ENCODE measurements at places on chromosomes 5 and 9. TPM values are rescaled to one million over a fixed set of nuclear protein-coding genes. Genes with fewer than 3 reads are reported as not detected.
A peak's percentile ranks its signal among the peaks of the same experiment; 100 is the strongest.

PLPP7 gene
- total RNA-seq = 0.21 TPM

GRCh38 chr5:81161012-81161601, 72.0 kb upstream of the CKMT2 start:
- DNase-seq = no peak

RAD17 gene
- total RNA-seq = 28.0 TPM

GRCh38 chr5:61806491-61807020, 474.5 kb downstream of the ZSWIM6 start:
- DNase-seq = no peak

DNA sequence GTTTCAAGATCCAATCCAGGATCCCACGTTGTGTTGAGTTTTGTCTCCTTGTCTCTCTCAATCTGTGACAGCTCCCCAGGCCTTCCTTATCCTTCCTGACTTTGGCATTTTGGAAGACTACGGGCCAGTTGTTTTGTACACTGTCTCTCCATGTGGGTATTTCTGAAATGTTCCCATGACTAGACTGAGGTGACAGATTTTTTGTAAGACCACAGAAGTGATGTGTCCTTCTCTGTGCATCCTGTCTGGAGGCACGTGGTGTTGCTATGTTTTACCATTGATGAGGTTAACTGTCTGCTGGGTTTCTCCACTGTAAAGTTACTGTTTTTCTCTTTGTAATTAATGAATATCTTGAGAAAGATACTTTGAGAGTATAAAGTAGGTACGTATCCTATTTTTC, 15.7 kb upstream of the PDZD2 start:
- DNase-seq = no peak

RCL1 gene
- 36.3 TPM for total RNA-seq

CKMT2 gene
- not detected for total RNA-seq

DNA sequence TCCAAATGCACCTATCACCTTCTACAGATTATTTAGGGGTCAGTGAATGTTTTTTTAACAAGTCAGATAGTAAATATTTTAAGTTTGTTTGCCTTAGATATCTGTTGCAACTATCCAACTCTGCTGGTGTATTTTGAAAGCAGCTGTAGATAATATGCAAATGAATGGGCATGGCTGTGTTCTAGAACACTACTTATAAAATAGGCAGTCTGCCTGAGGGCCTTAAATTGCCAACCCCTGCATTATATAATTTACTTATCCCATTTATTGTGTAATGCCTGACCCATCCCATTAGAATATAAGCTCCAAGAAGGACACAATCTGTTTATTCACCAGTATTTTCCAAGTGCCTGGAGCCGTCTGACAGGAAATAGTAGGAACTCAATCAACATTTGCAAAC, 149.0 kb downstream of the TTC39B start:
- DNase-seq = no peak

IFNB1 gene
- not detected for total RNA-seq

MAST4 gene
- total RNA-seq = 5.4 TPM

DNA sequence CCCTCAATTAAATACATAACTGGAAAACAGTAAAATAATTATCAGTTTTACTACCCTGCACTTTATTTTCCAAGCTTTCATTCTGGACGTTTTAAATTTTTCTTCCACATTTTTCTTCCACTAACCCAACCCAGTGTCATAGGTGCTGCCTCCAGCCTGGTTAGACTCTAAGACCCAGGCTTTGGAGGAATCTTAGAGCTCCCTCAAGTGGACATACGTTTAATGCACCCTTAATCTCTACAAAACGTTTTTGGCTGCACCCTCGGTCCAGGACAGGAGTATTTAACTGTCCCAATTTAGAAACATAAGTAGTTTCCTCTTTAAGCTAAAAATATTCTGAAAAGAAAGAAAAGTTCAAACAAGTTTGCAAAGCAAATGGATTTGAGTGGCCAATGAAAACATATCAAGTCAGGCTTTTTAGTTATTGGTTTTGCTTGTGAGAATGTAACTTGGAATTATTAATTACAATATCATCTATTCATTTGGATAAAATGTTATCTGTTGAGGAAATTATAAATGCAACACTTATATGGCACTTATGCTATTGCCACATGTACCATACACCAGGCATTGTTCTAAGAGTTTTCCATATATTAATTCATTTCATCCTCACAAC, 38.9 kb downstream of the CDH6 start:
- DNase-seq = no peak

NACC2 gene
- 5.5 TPM for total RNA-seq

DNA sequence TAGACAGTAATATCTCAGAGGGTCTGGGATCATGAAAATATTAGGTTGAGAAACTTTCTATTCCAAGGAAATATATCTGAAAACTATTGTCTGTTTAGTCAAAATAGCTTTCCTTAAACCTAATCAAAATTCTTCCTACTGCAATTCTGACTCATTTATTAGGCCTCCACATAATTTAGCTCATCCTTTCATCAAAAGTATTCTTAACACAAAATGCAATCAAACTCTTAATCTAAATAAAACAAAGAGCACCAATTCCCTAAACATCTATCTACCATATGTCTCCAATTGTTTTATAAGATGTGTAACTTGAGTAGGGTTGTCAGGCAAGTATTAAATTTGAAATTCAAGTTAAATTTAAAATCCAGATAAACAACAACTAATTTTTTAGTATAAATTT, 142.1 kb downstream of the PLK2 start:
- DNase-seq = no peak

SNCAIP gene
- total RNA-seq = not detected

MPDZ gene
- total RNA-seq = not detected

SGCD gene
- total RNA-seq = not detected

DNA sequence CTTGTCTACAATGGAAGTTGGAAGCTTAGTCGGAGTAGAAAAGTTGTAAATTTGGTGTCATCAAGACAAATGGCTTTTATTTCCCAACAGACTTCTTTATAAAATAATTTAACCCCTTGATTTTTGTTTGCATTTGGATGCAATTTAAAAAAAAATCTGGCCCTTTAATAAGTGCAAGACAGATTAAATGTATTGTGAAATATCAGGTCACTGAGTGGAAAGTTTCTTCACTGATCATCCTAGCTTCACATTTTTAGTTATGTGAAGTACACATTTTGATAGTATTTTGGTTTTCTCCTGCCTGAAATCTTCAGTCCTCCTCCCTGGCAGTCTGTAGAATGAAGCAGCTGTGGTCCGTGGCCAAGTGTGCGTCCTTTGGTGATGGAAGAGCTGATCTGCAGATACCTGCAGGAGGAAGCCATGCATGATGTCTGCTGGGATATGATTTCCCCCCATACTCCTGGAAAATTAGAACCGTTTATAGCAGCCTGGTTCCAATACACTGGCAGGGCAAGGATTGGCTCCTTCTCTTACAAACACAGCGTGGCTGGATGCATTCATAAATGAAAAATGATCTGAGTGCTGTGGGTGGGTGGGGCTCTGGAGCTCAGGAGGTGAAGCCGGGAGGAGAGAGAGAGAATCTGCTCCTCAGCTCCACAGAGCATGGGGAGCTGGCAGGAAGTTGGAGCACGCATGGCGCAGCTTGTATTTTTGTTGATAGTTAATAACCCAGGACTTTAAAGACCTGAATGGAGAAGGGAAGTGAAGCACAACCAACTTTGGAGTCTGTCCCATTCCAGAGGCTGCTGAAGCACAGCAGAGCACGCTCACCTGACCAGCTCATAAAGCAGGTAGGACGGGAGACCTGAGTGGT, 238.4 kb downstream of the GOLPH3 start:
- no peak for DNase-seq

- DNase-seq = no peak
These were observed 211.6 kb downstream of the SPOCK1 start for GRCh38 chr5:137287569-137287968.

- no peak for DNase-seq
These were observed 1.5 kb upstream of the TMEM174 start for GRCh38 chr5:73171495-73171894.

DNA sequence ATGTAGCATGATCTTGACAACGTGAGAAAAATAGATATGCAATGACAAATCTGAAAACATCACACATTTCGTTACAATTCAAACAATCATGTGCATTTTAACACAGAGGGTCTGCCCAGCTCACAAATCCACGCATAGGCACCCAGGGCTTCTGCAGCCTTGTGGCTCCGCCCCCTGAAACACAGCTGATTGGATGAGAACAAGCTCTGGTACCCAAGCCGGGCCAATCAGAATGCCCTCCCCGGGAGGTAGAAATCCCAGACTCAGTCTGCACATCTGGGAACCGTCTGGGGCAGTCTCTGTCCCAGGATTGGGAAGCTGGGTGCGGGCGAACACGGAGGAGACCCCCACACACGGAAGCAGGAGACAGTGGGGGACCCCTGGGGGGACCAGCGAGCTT, 137.5 kb downstream of the GAPVD1 start:
- DNase-seq = no peak

- DNase-seq = no peak
These were observed 36.6 kb downstream of the NCS1 start for GRCh38 chr9:130208600-130209347.

DNA sequence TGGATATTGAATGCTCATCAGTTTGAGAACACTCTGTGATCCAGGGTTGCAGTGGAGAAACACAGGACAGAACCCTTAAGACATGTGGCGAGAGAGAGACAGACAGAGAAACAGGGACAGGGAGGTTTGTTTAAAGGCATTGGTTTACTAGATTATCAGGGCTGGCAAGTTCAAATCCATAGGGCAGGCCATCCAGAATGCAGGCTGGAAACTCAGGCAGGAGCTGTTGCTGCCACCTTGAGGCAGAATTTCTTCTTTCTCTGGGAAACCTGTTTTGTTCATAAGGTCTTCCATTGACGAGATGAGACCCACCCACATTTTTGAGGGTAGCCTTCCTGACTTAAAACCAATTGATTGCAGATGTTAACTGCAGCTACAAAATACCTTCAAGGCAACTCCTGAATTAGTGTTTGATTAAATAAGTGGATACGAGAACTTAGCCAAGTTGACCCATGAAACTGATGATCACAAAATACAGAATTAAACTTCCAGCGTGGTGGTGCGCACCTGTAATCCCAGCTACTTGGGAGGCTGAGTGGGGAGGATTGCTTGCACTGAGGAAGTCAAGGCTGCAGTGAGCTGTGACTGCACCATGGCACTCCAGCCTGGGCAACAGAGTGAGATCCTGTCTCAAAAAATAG, 55.9 kb downstream of the NSUN2 start:
- DNase-seq = no peak

GRCh38 chr5:156380848-156381247, 53.9 kb downstream of the SGCD start:
- no peak for DNase-seq

DNA sequence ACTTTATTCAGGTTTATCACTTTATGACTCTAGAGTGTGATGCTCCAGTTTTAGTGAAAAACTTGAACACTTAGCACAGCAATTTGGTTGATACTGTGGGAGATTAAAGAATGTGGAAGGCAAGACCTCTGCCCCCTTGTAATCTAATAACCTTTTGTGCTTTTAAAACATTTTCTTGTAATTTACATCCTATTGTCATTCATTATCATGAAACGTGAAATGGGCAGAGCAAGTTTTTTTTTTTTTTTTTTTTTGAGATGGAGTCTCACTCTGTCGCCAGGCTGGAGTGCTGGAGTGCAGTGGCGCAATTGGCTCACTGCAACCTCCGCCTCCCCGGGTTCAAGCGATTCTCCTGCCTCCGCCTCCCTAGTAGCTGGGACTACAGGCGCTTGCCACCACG, 1.8 kb downstream of the PAIP2 start:
- DNase-seq = no peak

DNA sequence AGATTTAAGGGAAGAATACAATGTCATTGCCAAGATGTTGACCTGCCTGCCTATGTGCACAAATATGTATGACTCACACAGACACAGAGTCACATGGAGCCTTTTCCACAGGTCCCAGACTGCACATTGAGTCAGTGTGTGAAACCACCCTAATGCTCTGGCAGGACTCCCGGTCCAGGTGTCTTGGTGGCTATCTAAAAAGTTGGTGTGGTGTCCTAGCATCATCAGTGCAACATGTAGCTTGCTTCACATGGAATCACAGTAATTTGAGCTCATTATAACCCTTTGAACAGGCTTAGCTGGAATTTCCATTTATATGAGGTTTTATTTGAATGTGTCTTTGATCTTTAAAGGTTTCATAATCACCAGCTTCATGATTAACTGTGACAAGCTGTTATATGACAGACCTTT, 10.7 kb downstream of the IFNA5 start:
- DNase-seq = no peak

TOR4A gene
- 17.5 TPM for total RNA-seq

DNA sequence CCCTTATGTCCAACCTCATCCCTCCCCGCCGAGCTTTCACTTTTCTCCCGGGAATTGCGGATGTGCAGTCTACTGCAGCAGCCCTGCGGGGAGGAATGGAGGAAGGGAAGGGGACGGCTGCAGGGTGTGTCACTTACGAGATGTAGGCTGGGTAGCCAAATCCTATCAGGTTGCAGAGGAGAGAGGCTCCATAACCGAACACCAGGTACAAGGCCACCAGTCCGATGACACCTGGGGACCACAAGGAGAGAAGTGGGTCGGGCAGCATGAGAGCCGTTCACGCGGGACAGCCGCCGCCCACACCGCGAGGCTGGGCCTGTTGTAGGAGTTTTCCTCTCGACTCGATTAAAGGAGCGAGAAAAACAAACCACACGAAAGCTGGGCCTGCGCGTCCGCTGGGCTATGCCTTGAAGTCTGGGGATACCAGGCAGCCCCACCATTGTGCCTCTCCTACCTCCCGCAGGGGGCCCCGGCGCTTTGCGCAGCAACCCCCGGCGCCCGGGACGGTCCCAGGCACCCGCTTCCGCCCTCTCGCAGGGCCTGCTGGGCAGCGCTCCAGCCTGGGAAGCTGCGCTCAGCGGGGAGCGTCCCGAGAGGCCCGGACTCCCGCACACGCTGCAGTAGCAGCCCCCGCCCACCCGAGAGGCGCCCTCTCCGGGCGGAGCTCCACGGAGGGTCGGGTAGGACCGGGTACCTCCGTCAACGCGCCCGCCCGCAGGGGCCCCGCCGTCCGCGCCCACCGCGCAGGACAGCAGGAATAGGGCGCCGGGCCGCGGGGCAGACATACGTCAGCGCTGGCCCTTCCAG, 798 bp downstream of the REEP5 start:
- peak; percentile 42 for DNase-seq

All from activated T-helper 2 cell treated with anti-CD3 and anti-CD28 coated beads, Interferon-gamma antibody, Interleukin-2, Interleukin-4, amounts not matched to agents 10 μg/mL and 5 μg/mL and 100 μg/mL, durations not matched to agents 14 hours and 24 hours and 36 hours (primary cell).